Esophagus squamous epithelium (tissue), 5 donors: ENCODE measurements at places on chromosomes 2 and 18.

DNA sequence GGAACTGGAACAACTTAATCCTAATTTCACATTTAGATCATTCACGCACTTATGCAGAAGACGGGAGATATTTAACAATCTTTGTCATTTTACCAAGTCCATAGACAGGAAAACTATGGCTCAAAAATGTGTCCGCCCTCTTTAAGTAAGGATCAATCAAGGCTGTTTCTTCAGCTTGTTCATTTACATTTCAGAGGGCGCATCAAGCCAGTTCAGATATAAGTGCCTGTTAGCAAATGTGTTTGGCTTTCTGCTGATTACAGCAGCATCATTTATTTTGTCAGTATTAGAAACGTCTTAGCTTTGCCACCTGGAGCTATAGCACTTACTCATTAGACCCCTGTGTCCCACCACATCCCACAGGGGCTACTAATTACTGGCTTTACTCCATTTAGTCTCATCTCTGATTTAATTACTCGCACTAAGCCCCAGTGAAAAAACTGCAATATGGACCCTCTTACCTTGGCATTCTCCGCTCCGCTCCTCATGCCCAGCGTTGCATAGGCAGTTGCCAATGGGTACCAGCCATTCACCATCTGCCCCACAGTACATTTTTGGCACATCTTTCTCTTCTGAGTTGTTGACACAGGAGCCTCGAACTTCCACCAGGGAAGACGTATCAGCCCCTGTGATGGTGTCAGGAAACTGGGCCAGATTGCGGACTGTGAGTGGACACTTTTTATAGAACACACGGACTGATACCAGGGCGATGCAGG is 8.7 kb downstream of the EPHA4 start:
- H3K27me3 ChIP-seq, result no peaks in the 10 kb centered on the region
- H3K4me1 ChIP-seq, result no peaks in the 10 kb centered on the region
- no peaks in the 10 kb centered on the region for H3K36me3 ChIP-seq
- H3K4me3 ChIP-seq, result no peak overlapping the region
- H3K27ac ChIP-seq, result no peak overlapping the region
- no peak for DNase-seq

DNA sequence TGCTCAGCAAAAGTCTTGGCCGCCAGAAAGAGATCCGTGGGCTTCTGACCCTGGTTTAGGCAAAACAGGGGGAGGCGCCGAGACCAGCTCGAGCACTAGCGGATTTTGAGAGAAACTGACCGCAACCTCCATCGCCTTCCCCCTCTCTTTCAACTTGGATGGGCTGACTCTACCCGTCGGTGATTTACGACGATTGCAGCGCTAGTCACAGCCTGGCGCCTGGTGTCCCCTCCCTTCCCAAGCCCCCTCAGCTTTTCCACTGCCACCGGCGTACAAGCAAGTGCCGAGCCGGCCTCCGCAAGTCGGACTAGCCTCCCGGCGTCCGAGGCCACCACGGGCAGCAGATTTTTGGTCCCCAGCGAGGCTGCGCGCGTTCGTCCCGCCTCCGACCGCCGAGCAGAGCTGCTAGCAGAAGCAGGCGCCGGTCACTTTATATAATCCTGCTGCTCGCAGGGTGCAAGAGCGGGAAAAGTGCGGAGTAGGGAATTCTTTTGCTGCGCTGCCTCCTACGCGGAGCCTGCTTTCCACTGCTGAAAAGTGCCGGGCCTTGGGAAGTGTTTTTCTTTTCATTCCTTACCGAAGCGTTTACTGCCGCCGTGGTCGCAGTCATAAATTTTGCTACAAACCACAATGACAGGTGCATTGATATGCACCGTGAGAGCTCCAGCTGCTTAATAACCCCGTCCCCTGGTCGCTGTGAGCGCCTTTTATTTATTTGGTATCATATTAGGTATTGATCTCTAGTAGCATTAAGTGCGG is 7.7 kb downstream of the HOXD3 start:
- no peaks in the 10 kb centered on the region for H3K36me3 ChIP-seq
- DNase-seq, result no peak
- peak overlapping the region; percentile 12 for H3K4me3 ChIP-seq
- peaks cover 6% of the 10 kb centered on the region for H3K4me1 ChIP-seq
- no peak overlapping the region for H3K27ac ChIP-seq

GRCh38 chr2:37389395-37389794 is 45.0 kb downstream of the QPCT start:
- peaks cover 17% of the 10 kb centered on the region for H3K4me1 ChIP-seq
- no peak overlapping the region for H3K4me3 ChIP-seq
- DNase-seq, result no peak
- H3K36me3 ChIP-seq, result no peaks in the 10 kb centered on the region
- no peak overlapping the region for H3K27ac ChIP-seq

DNA sequence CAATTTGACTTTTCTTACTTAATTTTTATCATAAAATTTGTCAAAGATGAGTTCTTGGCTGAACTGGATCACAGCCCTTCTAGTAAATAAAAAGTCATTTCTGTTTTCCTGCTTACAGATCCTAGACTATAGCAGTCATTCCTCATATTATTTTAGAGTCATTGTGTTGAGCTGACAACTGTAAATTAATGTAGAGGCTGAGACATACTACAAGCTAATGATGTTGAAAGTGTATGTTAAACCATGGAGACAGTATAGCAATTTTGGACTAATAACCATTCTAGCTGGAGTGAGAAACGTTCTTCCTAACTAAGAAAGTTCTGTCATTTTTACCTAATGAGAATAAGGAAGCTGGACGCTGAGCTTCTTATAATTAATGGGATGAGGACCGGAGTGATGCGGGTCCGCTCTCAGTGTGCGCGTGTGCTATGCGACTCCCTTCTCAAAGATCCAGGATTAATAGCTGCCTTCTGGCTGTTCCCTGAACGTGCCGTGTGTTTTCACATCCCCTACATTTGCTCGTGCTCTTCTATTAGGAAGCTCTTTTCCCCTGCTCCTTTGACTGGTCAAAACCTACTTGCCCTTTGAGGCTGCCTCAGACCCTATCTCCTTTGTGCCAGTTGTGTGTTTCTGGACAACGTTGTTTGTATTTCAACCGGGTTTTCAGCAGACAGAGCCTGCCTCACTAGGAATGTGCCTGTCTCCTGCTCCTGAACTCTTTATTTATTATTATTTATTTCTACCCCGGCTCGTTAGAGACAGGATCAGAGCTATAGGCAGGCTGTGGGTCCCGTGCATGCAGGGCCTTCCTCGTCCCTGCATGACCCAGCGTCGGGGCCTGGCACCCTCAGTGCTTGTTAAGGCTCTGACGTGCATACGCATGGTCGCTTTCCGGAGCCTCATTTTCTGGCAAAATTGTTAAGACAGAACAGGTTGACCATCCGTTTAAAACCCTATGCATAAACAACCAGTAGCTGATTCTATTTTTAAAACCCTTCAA is 182.6 kb downstream of the DCDC2C start:
- no peaks in the 10 kb centered on the region for H3K27me3 ChIP-seq
- no peaks in the 10 kb centered on the region for H3K4me1 ChIP-seq
- H3K36me3 ChIP-seq, result no peaks in the 10 kb centered on the region
- DNase-seq, result no peak
- H3K4me3 ChIP-seq, result no peak overlapping the region

DNA sequence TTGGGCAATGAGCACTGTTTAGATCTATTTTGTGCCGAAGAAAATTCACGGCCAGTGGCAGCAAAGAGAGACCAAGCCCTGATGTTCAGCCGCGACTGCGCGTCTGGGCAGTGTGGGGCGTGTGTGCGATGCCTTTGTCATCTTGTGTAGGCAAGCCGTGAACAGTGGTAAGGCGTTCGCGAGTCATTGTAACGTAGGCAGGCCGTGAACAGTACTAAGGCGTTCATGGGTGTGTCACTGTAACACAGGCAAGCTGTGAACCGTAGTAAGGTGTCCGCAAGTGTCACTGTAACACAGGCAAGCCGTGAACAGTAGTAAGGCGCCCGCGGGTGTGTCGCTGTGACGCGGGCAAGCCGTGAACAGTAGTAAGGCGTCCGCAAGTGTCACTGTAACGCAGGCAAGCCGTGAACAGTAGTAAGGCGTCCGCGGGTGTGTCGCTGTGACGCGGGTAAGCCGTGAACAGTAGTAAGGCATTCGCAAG is 99.9 kb downstream of the NFATC1 start:
- no peak overlapping the region for H3K4me3 ChIP-seq
- no peaks in the 10 kb centered on the region for H3K4me1 ChIP-seq
- H3K27me3 ChIP-seq, result no peaks in the 10 kb centered on the region
- no peak overlapping the region for H3K27ac ChIP-seq
- peaks cover 5% of the 10 kb centered on the region for H3K36me3 ChIP-seq

GRCh38 chr2:8053216-8053615 is 628.6 kb upstream of the ID2 start:
- no peak overlapping the region for H3K27ac ChIP-seq
- DNase-seq, result no peak
- H3K36me3 ChIP-seq, result no peaks in the 10 kb centered on the region
- H3K4me3 ChIP-seq, result no peak overlapping the region
- H3K27me3 ChIP-seq, result no peaks in the 10 kb centered on the region

- no peak overlapping the region for H3K4me3 ChIP-seq
- H3K36me3 ChIP-seq, result no peaks in the 10 kb centered on the region
- H3K4me1 ChIP-seq, result no peaks in the 10 kb centered on the region
- peaks cover 51% of the 10 kb centered on the region for H3K27me3 ChIP-seq
Measured at GRCh38 chr2:10487081-10487740, 39.1 kb upstream of the ODC1 start.

DNA sequence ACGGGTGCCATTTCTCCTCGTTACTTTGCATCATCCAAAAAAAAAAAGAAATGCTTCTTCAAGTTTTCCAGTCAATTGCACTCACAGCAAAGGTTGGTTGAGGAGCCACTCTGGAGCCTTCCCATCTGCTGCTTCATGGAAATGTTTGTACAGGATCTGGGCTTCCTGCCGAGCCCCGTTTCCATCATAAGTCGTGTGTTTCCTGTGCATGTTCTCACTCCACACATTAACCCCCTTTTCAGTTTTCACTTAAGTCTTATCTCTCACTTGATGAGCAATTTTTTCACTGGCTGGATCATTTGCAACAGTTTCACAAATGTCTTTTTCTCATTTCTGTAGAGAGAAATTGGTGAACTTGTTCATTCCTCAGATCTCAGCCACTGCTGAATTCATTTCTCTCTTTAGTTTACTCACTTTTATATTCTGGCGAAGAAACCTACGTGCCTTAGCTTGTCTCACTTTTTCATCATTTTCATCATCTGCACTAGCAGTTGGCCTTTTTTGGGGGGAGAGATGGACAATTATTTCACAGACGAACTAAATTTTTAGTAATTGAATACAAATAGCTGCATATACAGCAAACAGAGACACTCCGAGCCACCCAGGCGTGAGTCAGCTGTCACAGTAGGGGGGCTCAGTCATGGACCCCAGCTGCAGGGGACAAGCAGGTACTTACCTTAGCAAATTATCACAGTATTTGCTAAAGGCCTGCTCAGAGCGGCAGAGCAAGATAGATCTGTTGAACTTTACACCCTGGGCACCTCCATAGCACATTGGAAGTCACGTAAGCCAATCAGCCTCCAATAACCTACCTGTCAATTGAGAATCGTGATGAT is 750.8 kb upstream of the ID2 start:
- no peaks in the 10 kb centered on the region for H3K4me1 ChIP-seq
- no peaks in the 10 kb centered on the region for H3K36me3 ChIP-seq
- H3K4me3 ChIP-seq, result no peak overlapping the region
- no peak overlapping the region for H3K27ac ChIP-seq

DNA sequence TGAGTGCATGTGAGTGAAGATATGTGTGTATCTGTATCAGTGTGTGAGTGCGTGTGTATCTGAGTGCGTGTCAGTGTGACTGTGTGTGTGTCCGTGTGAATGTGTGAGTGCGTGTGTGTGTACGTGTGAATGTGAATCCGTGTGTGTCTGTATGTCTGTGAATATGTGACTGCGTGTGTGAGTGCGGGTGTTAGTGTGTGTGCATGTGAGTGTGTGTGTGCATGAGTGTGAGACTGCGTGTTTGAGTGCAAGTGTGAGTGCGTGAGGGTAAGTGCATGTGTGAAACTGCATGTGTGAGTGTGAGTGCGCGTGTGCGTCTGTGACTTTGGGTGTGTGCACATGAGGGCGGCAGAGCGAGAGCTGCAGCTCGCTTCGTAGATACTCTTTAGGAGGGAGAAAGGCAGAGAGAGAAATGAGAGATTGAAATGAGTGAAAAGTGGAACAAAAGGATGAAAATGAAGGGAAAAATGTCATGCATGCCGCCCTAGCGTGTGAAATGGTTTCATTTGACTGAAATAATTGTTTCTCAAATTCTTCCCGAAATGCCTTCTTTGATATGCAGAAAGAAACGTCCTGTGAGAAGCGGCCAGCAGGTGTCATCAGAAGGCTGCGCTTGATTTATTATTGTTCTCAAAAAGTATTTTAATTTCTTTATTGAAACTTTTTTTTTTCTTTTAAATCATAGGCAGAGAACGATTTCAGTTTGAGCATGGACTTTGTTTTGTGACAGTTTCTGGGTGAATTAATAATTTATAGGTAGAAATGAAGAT is 25.6 kb downstream of the ZNF407 start:
- no peaks in the 10 kb centered on the region for H3K36me3 ChIP-seq
- no peak overlapping the region for H3K4me3 ChIP-seq
- no peaks in the 10 kb centered on the region for H3K4me1 ChIP-seq
- H3K27ac ChIP-seq, result no peak overlapping the region
- no peaks in the 10 kb centered on the region for H3K27me3 ChIP-seq
- no peak for DNase-seq

GRCh38 chr2:127011796-127012195 is 95.2 kb downstream of the BIN1 start:
- DNase-seq, result no peak
- no peaks in the 10 kb centered on the region for H3K36me3 ChIP-seq
- H3K27ac ChIP-seq, result no peak overlapping the region

DNA sequence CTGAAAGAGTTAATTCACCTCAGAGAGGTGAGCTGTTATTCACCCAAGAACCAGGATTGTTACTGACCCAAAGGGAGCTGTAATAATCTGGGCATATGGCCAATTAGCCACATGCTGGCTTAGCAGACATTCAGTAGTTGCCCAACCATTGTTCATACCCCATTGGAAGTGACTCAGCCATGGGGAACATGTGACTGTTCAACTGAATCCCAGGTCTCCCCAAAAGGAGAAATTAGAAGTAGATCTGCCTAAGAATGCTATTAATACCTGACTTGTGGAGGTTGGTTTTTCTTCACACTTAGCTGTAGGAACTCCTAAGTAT is 272.6 kb upstream of the UBE2E3 start:
- no peaks in the 10 kb centered on the region for H3K4me1 ChIP-seq
- no peaks in the 10 kb centered on the region for H3K27me3 ChIP-seq
- DNase-seq, result no peak
- H3K36me3 ChIP-seq, result no peaks in the 10 kb centered on the region
- H3K27ac ChIP-seq, result no peak overlapping the region
- no peak overlapping the region for H3K4me3 ChIP-seq

GRCh38 chr2:229416116-229416694 is 145.1 kb upstream of the PID1 start:
- no peak overlapping the region for H3K4me3 ChIP-seq
- H3K36me3 ChIP-seq, result no peaks in the 10 kb centered on the region
- no peaks in the 10 kb centered on the region for H3K4me1 ChIP-seq

GRCh38 chr2:33497221-33497650 is 20.8 kb downstream of the RASGRP3 start:
- no peak for DNase-seq
- peaks cover 10% of the 10 kb centered on the region for H3K4me1 ChIP-seq
- H3K27ac ChIP-seq, result no peak overlapping the region
- H3K27me3 ChIP-seq, result no peaks in the 10 kb centered on the region

- H3K4me3 ChIP-seq, result no peak overlapping the region
- H3K27me3 ChIP-seq, result no peaks in the 10 kb centered on the region
- no peaks in the 10 kb centered on the region for H3K4me1 ChIP-seq
- no peak overlapping the region for H3K27ac ChIP-seq
Measured at GRCh38 chr2:126933711-126934091, 35.0 kb downstream of the TEX51 start.
